ENCODE measurements at places on chromosomes 3 and 15.
A peak's percentile ranks its signal among the peaks of the same experiment; 100 is the strongest.

- peak; percentile 82 for DNase-seq
Observed at GRCh38 chr3:43632269-43632733, 10.5 kb upstream of the ANO10 start.

GRCh38 chr3:65238652-65239051, 550.9 kb upstream of the ADAMTS9 start:
- DNase-seq: no peak

DNA sequence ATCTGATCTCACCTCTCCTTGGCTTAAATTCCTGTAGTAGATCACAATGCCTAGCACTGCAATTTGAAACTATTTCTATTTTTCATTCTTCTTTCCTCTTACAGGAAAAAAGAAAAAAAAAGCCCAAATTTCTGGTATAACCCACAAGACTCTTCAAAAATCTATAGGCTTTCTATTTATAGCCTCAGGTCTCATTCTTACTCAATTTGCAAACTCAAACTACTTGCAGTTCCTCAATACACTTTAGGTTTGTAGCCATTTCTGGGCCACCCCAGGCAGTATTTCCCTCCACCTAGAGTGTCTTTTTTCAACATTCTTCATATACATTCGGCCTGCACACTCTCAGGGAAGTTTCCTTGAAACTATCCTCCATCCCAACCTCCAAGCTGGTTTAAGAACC, 169.0 kb downstream of the TBC1D5 start:
- DNase-seq: no peak

DNA sequence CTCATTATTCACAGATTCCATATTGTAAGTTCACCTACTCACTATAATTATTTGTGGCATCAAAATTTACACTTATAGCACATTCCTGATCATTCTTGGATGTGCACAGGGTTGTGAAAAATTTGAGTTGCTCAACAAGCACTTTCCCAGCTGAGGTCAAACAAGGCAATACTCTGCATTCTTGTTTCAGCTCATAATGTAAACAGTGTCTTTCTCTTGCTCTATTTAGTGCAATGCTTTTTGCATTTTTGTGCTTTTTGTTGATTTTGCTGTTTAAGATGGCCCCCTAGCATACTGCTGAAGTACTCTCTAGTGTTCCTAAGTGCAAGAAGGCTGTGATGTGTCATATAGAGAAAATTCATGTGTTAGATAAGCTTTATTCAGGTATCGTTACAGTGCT, 66.7 kb upstream of the TNIK start:
- DNase-seq: peak; percentile 92

- DNase-seq: no peak
Observed at GRCh38 chr3:185767002-185767688, 57.7 kb downstream of the IGF2BP2 start.

DNA sequence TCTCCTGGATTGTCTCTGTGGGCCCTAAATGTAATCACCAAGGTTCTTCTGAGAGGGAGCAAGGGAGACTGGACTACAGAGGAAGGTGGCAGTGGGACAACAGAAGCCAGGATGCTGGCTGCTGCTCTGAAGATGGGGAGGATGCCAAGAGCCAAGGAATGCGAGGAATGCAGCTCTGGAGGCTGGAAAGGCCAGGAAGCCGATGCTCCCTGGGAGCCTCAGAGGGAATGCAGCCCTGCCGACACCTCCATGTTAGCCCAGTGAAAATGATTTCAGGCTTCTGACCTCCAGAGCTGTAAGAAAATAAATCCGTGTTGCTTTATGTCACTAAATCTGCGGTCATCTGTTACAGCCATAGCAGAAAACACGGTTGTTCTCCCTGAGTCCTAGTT, 44.1 kb downstream of the UMPS start:
- DNase-seq: peak; percentile 94

Measured in AG10803 (cell line).